ENCODE measurements at places on chromosomes 7 and 10.

DNA sequence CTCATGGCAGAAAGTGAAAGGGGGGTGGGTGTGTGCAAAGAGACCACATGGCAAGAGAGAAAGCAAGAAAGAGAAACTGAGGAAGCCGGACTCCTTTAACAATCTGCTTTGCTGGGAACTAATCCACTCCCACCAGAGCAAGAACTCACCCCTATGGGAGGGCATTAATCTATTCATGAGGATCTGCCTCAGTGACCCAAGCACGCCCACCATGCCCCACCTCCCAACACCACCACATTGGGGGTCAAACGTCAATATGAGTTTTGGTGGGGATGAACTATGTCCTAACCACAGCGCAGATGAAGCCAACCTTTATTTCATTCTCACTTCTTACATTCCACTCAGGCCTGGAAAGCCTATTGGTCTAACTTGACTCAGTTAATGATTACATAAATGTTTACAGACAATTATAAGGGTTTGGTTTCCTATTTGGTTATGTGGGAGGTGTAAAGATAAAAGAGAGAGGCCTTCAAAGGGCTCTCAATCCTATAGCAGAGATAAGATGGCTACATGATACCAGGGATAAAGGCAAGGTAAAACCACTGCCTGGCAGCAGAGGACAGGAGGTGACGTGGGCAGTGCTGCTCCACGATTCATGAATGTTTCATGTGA lies 601.8 kb downstream of the PARD3 start:
- DNase-seq = no peak

DNA sequence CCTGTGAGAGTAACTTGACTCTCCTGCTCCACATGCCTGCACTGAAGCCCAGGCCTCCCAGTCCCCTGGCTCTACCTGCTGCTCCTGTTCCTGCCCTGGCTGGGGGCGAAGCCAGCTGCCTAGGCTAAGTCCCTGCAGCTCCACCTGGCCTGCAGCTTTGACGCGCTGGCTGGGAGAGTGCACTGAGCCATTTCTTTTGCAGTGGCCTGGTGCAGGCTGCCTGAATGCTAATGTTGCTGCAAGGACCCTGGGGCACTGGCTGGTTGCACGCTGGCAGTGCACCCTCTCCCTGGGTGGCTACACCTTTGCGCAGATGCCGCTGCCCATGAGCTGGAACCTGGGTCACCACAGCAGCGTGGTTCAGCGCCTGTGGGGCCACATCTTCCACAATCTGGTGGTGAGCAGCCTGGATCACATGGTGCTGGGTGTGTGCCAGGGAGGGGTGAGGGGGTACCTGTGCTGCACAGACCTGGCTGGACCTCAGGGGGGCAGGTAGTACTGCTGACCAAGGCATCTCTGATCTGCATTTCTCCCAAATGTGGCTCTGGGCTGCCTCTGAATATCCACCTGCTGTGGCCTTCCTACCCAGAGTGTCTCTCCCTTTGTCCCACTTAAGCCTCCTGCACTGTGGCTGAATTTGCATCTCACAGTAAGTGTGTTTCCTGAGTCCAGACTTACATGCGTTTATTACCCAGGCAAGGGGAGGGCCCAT lies 20.0 kb downstream of the IMPDH1 start:
- DNase-seq = no peak

DNA sequence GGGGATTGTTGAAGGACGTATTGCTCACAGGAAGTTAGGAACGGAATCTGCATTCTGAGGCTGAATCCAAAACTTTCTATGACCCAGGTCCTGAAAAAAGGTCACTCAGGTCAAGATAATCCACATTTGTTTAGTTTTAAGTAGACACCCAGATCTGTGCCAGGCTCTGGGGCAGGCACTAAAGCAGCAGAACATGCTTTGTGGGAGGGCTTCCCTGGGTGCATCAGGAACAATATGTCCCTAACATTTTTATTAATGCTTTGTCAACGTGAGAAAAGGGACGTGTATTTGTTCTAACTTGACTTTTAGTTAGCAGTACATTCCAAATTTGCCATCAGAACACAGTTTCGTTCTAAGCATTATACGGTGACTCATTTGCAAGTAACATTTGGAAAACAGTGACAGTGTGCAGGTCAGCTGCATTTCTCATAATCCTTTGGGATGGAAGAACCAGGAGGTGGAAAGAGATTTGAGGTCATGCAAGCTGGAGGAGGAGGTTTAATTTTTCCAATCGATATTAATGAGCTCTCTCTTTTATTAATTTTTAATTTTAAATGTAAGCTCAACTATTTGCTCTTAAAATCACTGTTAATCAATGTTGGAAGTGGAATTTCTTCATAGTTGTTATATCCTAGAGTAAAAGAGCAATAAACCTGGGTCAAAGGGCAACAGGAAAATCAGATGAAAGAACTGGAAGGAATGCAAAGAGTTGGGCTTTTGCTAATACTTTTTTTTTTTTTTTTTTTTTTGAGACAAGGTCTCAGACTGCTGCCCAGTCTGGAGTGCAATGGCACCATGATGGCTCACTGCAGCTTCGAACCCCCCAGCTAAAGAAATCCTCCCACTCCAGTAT lies 35.0 kb downstream of the TAS2R41 start:
- no peak for DNase-seq

- no peak for DNase-seq
Observed at GRCh38 chr7:43454936-43455518, 127.9 kb upstream of the STK17A start.

DNA sequence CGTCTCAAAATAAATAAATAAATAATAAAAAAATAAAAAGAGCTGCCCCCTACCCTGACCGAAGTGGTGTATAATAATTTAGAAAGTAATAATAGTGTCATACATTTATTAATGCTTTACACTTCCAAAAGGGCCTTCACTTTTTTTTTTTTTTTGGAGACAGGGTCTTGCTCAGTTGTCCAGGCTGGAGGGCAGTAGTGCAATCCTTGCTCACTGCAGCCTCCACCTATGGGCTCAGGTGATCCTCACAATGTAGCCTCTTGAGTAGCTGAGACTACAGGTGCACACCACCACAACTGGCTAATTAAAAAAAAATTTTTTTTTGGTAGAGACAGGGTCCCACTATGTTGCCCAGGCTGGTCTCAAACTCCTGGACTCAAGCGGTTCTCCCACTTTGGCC lies 1.4 kb downstream of the FAM149B1 start:
- DNase-seq = no peak

DNA sequence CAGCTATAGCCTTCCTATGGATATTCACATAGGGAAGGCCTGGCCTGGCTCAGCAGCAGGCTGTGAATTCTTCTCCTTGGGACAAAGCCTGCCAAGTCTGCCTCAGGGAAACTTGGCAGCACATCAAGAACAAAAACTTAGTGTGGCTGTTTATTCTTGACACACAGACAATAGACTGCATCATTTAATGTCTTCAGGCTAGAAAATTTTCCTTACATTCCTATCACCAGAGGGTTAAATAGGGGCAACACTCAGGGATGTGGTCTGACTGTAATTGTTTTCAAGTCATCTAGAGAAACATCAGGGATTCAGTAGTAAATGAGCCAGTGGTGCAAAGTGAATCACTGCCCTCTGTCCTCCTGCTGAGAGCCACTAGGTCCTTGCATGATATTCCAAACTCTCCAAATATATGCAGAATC lies 137.3 kb downstream of the SEMA3C start:
- DNase-seq = no peak

GRCh38 chr7:111018447-111018846 lies 72.5 kb upstream of the LRRN3 start:
- no peak for DNase-seq
